Pulmonary artery endothelial cell (primary cell): ENCODE measurements at places on chromosomes 7 and 10. TPM values are rescaled to one million over a fixed set of nuclear protein-coding genes. Genes with fewer than 3 reads are reported as not detected.
A peak's percentile ranks its signal among the peaks of the same experiment; 100 is the strongest.

DNA sequence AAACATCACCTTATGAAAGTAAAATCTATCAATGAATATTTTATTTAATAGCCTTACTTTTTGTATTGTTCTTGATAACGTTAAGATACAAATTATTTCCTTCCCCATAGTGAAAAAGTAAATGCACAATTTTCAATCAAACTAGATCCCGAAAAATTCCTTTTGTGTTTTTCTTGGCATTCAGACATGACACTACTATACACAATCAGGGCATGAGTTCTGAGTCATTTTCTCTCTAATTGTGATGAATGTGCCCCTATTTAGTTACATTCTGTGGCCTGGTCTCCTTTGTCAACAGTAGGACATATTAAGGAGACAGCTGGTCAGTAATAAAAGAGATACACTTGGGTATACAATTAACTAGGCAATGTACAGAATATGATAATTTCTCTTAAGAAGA is 19.8 kb downstream of the COL1A2 start:
- DNase-seq: no peak

DNA sequence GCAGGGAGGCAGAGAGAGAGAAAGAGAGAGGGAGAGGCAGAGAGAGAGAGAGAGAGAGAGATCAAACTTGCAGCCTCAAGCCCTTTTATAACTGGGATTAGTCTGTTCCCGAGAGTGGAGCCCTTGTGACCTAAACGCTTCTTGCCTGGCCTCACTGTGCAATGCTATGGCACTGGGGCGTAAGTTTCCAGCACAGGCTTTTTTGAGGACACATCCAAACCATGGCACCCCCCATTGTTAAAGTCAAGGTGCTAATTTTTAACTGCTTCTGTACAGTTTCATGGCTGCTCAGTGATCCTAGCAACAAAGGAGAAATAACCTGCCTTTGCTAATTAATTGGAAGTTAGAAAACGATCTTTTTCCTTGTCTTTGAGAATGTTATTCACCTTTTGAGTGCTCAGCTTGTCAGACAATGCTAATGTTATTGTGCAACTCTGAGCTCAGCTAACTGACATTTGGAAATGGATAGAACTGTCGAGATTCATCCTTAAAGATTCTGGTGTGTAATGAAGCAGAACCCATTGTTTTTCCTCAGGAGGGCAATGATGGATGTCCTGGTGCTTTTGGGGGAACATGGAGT is 268.4 kb downstream of the GLRX3 start:
- DNase-seq: no peak

- DNase-seq: no peak
These were observed 46.5 kb downstream of the PRR15 start for GRCh38 chr7:29610086-29610485.

- peak; percentile 8 for DNase-seq
These were observed 90.8 kb downstream of the PRLHR start for GRCh38 chr10:118504467-118505205.

WASHC2A gene
- total RNA-seq: 36.0 and 47.3 TPM in 2 replicates

SLC12A9 gene
- total RNA-seq: 29.2 and 30.9 TPM in 2 replicates

WEE2 gene
- not detected in 2 replicates for total RNA-seq

SH2B2 gene
- total RNA-seq: 0.86 and 0.88 TPM in 2 replicates

MEPCE gene
- 48.3 and 50.6 TPM in 2 replicates for total RNA-seq

LIPM gene
- not detected in 2 replicates for total RNA-seq
